ENCODE measurements at places on chromosomes 7 and 10.

- DNase-seq = no peak
Observed at GRCh38 chr10:103739039-103739764, 116.2 kb downstream of the SH3PXD2A start.

DNA sequence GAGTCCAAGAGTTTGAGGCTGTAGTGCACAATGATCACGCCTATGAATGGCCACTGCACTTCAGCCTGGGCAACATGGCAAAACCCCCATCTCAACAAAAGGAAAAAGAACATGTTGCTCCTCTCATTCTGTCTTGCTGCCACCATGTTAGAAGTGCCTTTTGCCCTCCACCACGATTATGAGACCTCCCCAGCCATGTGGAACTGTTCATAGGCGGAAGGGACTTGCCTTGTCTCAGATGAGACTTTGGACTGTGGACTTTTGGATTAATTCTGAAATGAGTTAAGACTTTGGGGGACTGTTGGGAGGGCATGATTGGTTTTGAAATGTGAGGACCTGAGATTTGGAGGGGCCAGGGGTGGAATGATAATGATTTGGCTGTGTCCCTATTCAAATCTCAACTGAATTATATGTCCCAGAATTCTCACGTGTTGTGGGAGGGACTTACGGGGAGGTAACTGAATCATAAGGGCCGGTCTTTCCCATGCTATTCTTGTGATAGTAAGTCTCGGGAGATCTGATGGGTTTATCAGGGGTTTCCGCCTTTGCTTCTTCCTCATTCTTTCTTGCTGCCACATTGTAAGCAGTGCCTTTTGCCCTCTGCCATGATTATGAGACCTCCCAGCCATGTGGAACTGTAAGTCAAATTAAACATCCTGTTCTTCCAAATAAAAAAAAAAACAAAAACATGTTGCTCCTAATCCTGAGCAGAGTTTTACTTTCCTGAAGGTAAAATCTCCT lies 22.3 kb downstream of the DLG5 start:
- DNase-seq = no peak

- no peak for DNase-seq
Observed at GRCh38 chr10:48894911-48895802, 44.5 kb downstream of the LRRC18 start.

GRCh38 chr7:50359995-50360925 lies 55.7 kb downstream of the IKZF1 start:
- DNase-seq = no peak

GRCh38 chr7:159331462-159331861 lies 186.8 kb upstream of the VIPR2 start:
- DNase-seq = no peak
